ENCODE measurements at places on chromosomes 3 and 15.

DNA sequence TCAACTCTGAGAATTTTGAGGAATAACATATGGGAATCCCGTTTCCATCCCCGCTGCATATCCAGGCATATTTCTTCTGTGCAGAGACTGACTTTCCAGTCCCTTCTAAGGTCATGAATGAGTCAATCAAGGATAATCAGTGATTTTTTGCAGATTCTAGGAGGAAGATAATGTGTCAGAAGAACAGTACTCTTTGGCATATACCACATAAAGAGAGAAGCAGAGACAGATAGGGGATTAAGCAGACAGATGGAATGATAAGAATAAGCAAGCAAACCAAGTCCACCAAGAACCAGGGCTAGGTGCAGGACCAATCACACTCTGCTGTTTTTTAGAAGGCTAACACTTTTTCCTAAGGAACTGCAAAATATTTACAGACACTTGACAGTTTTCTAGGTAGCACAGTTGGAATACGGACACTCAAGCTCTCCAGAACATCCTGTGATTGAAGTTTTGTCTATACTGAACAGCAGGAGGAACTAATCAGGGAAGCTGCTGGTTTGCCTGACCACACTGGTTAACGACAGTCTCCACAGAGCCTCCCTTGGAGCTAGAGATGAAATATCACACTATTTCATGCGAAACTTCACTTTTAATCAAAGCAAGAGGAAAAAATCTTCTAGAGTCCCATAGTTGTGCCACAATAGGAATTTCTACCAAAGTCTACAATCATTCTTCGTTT is 450.0 kb upstream of the KCNMB2 start:
- DNase-seq = no peak

GRCh38 chr15:49817100-49817499 is 196.3 kb downstream of the DTWD1 start:
- DNase-seq = no peak

DNA sequence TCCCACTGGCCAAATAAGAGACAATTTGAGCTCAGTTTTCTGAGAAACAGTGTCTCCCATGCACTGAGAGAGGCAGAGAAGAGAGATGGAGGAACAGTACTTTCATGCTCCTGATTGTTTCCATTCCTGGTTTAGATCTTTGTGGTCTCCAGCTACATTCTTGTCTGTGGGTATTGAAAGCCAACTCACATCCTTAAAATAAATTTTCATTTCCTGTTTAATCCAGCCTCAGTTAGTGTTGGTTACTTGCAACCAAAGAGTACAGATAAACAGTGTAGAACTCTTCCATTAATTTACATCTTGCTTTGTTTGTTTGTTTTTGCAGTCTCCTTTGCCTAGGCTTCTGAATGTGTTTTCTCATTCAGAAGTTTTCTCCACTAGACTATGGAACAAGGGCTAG is 123.7 kb upstream of the CLSTN2 start:
- DNase-seq = no peak

DNA sequence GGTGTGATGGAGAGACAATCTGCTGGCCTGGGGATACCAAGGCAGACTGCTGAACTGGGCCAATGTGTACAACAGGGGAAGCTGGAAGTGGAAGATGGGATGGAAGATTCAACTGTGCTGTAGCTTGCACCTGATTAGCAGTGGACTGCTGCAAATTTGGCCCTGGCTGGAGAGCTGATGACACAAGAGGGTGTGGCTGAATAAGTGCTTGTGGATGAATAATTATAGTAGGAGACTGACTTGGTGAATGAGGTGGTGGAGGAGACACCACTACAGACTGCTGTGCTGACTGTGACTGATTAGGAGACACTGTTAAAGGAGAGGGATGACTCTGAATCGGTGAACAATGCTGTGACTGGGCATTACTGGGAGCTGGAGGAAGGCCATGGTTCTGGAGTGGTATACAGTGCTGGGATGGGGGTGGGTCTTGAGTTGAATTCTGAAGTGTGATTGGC is 52.5 kb downstream of the PHC3 start:
- no peak for DNase-seq

DNA sequence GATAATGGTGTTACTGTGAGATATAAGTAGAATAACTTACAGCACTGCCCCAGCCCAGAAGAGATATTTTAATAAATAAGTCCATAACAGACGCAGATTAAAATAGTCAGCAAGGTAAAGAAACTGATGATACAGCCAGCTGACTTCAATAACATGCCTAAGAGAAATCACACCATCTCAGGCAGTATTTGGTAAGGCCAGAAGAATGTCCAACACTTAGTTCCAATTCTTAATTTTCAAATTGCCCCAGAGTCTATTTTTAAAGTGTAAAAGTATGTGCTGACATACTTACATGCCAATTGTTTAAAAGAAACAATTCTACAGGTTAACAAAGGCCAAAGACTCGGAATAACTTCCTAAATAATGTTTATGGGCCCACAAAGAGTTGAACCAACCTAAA is 1.6 kb downstream of the GNB4 start:
- DNase-seq = no peak

GRCh38 chr3:132256989-132257388 is 60.2 kb upstream of the ACP3 start:
- DNase-seq = no peak

DNA sequence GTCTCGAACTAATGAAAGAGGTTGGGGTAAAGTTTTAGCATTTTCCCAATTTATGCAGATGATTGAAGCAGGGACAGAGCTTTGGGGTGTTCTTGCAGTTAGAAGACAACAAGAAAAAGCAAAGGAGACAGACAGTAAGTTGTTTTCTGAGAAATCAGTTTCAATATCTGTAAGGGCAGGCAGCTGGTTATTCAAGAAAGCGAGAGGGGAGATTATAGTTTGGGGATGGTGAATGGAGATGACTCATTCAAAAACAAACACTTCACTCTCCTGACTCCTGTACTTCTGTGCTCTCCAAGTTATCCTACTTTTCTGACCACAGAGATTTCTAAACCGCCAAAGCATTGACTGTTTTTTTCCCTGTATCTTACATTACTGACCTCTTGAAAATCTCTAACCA is 352.0 kb downstream of the GAP43 start:
- DNase-seq = no peak

GRCh38 chr15:82186719-82187406 is 75.7 kb downstream of the EFL1 start:
- no peak for DNase-seq

- no peak for DNase-seq
These were observed 73.0 kb upstream of the GOLIM4 start for GRCh38 chr3:168168743-168169142.

DNA sequence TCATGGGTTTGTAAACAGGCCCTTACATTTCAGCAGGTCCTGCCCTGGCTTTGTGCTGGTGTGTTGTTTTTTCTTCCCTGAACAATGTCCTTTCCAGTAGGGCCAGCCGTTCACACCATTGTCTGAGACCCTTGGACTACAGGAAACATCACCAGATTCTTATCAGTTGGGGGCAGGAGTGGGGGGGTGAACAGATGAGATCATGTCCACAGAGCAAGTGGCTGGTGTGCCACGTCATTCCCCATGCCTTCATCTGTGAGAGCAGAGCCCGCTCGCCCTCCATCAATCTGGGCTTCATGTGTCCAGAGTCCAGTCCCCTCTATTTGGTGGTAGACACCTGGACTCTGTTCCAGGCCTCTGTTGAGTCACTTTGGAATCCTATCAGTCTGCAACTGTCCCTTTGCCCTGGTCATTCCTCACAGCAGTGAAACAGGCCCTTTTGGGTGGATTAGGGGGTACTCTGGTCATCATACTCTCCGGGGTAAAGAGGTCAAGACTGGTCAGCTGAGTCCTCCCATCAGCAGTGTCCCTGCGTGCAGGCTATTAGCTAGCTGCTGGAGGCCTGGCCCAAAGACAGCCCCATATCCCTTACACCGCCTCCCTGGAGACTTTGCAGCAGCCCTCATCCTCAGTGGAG is 15.0 kb downstream of the SEMA3G start:
- no peak for DNase-seq

DNA sequence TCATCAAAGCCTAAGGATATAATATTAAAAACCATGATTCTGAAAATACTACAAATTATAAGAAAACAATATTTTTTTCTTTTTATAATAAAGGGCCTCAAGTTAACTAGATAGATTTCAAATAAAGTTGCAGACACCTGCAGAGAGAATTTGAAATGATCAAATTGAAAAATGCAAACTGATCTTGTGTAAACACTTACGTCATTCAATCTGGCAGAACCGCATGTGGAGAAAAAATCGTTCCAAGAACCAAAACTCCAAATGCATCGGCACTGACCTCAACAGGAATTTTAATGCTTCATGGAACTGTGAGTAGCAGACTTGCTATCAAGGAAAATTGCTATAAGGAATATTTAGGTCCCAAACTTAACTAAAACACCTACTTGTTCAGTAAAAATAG is 17.2 kb downstream of the CPA3 start:
- no peak for DNase-seq

GRCh38 chr3:52739730-52740129 is 31.0 kb downstream of the NEK4 start:
- no peak for DNase-seq

DNA sequence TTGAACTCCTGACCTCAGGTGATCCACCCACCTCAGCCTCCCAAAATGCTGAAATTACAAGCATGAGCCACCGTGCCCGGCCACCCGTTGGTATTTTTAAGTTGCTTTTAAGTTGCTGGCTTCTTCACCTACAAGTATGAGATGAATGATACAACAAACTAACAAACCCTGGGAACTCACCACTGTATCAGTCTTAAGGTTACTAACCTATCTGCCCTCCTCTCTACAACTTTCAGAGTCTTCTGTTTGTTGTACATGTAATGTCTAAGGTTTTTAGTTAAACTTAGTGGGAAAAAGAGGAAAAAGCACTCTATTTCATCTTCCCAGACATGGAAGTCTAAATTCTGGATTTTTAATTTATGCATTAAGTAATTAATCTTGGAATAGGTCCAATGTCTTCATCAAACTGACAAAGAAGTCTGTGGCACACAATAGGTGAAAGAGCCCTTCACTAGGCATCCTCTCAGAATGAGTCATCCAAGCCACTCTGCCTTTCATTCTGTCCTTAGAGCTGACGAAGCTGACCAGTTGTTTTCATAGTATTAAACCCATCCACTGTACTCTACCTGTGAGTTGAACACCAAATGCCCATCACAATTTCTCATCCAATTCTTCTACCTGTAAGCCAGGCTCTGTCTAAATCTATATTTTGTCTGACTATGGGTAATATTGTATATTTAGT is 936.1 kb downstream of the TUSC7 start:
- no peak for DNase-seq
